Esophagus squamous epithelium (tissue), 5 donors: ENCODE measurements at places on chromosomes 11 and 22.

- DNase-seq: no peak
Observed at GRCh38 chr22:17807578-17808410, 33.5 kb upstream of the BID start.

DNA sequence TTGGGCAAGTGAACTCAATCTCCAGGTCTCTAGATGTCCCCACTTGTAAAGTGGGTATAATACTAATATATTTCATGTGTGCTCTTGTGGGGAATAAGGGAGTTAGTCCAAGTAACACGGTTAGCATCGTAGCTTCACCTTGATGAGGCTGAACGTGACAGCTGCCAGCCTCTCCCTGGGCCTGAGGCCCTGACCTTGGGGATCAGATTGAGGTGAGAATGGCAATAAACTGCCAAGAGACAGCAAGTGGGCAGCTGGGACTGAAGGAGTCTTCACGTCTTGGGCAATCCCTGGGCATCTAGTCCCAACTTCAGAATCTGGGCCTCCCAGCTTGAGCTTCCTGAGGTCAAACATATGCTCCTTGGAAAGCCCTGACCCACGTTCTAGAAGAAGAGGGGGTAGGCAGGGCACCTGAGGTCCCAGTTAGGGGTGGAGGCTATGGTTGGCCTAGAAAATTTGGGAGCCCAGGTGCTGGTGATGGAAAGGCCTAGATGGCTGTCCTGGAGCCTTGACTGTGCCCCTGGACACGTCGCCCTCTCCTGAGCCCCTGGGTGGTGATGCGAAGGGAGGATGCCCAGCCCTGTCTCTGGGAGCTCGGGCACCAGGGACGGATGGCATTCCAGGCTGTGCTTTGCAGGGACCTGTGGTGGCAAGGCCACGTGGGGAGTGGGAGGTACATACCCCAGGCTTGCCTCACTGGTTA is 23.4 kb downstream of the ADAMTS15 start:
- no peak for DNase-seq

DNA sequence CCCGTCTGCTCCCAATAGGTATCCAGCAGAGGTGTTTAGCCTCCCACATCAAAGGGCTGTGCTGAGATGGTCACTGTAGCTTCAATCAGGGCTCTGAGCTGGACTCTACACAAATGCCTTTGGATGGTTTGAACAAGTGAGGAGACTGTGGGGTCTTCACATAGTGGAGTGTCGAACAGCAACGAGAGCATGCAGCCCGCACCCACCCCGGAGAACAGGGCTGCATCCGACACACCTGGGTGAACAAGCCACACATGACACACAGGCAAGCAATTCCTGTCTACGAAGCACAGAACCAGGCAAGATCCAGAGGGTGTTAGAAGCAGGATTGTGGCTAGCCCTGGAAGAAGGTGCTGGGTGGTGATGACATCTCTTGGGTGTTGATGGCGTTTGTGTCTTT is 58.0 kb upstream of the FGF3 start:
- no peak for DNase-seq

GRCh38 chr11:112029460-112029859 is 4.3 kb downstream of the DLAT start:
- DNase-seq: no peak

- no peak for DNase-seq
Observed at GRCh38 chr11:96112192-96113128, 188.6 kb upstream of the MTMR2 start.

GRCh38 chr22:35465109-35465701 is 65.3 kb downstream of the MCM5 start:
- no peak for DNase-seq

DNA sequence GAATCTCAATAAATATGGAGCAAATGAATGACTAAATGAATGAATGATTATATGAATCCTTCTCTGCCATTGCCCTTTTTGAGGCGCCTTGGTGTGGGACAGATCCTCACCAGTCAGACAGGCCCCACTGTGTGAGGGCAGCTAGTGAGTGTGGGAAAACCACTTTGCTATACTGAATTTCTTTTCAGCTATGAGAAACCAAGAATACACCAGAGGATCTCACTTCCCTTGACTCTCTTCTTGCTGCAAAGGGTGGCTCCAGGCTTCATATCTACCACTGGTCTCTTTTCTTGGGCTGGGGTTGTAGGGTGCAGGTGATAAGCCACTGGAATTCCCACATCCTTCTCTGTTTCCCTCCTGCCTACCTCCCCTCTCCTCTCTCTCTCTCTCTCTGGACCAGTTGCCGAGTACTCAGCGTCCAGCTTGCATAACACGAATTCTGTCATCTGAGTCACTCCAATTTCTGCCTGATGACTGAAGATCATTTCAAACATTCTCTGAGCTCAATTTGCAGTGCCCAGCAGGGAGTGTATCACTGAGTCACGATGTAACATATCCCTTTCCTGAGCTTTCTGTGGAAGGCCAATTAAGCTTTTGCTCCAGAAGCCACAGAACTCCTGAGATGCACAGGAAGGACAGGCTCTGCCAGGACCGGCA is 304.3 kb upstream of the NCAM1 start:
- DNase-seq: no peak

GRCh38 chr11:46417711-46418110 is 26.1 kb upstream of the CHRM4 start:
- no peak for DNase-seq

- no peak for DNase-seq
Observed at GRCh38 chr11:279040-279965, 1.1 kb downstream of the NLRP6 start.

GRCh38 chr11:110921742-110922521 is 209.7 kb upstream of the ARHGAP20 start:
- no peak for DNase-seq

DNA sequence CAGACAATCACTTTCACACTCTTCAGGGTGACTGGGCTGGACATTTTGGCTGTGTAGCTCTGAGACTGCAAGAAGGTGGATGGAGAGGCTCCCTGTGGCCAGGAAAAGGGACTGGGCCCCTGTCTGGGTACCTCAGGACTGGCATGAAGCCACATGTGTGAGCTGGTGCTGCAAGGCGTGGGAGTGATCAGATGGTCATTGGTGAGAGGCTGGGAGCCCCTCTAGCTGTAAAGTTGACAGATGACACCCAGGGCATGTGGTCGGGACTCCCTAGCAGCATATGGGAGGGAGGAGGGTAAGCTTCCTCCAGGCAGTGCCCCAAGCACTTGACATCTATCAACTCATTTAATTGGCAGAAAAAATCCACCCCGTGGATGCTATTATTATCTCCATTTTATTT is 18.9 kb upstream of the CABP2 start:
- DNase-seq: no peak

- no peak for DNase-seq
Observed at GRCh38 chr11:9219115-9219514, 46.0 kb downstream of the DENND5A start.

GRCh38 chr22:46547179-46547882 is 9.9 kb upstream of the CELSR1 start:
- DNase-seq: no peak

- no peak for DNase-seq
Observed at GRCh38 chr11:61627850-61628661, 47.2 kb upstream of the SYT7 start.

DNA sequence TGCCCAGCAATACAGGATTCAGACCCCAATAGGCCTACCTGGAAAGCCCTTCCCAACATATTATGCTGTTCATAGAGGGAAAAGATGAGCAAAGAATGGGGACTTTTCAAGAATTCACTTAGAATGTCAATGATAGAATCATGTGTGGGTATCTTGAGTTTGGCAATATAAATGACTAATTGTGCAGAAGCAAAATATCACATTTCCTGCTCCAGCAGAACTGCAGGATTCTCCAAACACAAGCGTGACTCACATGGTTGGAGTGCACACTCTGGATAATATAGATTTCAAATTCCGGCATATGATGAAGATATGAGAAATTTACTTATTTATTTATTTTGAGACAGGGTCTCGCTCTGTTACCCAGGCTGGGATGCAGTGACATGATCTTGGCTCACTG is 12.5 kb upstream of the APOL5 start:
- no peak for DNase-seq

DNA sequence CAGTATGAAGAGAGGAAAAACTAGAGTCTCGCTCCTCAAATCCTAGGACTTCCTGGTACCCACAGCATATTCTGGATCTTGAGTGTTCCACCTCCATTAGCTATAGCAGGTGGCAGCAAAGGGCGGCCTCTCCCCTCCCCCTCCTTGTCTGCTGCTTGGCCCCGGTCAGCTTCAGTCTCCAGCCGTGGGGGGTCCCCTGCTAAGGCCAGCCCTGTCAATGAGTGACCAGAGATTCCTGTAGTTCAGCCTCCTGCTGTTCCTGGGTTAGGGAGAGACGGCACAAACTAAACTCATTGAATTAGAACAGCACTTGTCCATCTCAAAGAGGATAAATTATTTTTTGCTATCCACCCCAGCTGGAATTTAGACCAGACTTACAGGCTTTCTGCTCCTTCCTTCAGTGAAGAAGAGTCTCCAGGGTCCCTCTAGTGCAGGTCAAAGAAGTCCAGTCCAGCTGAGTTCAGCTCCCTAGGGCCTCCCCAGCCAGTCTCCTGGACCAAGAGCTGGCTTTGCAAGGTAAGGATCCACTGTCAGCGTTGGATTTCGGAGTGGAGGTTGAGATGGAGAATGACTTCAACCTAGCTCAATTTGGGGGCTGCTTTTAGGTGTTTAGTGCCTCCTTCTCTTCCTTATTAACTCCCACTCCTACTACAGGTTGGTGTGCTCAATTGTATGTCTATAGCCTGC is 1.1 kb upstream of the PHLDB1 start:
- no peak for DNase-seq

DNA sequence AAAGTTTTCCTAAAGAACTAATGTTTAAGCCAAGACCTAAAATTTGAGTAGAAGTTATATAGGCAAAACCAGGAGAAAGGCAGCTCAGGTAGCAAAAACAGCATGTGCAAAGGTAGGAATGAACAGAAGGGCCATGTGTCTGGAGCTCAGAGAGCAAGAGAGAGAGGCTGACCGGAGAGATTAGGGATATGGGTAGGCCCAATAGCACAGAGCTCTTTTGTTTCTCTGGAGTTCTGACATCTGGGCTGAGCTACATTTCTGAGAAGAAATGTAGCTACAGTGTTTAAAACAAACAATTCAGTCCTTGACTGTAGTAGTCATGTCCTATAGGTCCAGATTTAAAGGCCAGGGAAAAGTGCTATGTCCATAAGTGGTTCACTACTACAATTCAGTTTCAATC is 4.5 kb downstream of the C11orf97 start:
- no peak for DNase-seq

GRCh38 chr11:12052676-12053605 is 44.5 kb upstream of the DKK3 start:
- DNase-seq: no peak

- no peak for DNase-seq
Observed at GRCh38 chr11:17810746-17811145, 76.2 kb downstream of the KCNC1 start.

DNA sequence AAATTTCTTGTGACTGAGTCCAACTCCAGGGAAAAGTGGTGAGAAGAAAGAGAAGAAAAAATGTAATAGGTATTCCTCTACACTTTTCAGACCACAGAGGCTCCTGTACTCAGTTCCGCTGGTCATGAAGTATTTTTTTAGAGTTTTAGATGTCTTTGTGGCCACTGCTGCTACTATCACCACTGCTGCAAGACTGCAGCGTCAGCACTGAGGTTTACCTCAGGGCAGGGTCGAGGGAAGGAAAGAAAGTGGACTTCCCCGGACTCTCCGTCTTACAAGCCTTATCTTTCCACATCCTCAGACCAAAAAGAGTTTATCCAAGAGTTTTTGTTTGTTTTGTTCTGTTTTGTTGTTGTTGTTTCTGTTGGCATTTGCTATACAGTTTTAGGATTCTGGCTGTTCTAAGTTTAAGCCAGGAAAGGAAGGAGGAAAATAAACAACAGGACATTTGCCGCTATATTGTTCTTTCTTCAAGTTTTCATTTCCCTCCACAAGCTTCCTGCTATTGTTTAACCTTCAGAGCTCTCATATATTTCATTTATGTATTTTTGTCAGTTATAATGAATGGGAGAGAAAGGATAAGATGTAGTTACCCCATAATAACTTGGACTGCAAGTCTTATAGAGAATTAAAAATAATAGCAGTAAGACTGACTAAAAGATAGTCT is 919.3 kb downstream of the NTM start:
- DNase-seq: no peak

- no peak for DNase-seq
Observed at GRCh38 chr11:63851364-63851763, 12.5 kb downstream of the MARK2 start.

- DNase-seq: no peak
Observed at GRCh38 chr11:2122907-2123627, 16.1 kb downstream of the IGF2 start.
